ENCODE measurements at places on chromosomes 4 and X.

- no peak for DNase-seq
These were observed 1008.3 kb downstream of the PCDH18 start for GRCh38 chr4:136524039-136524438.

GRCh38 chrX:518319-518718, 112.3 kb upstream of the SHOX start:
- no peak for DNase-seq

DNA sequence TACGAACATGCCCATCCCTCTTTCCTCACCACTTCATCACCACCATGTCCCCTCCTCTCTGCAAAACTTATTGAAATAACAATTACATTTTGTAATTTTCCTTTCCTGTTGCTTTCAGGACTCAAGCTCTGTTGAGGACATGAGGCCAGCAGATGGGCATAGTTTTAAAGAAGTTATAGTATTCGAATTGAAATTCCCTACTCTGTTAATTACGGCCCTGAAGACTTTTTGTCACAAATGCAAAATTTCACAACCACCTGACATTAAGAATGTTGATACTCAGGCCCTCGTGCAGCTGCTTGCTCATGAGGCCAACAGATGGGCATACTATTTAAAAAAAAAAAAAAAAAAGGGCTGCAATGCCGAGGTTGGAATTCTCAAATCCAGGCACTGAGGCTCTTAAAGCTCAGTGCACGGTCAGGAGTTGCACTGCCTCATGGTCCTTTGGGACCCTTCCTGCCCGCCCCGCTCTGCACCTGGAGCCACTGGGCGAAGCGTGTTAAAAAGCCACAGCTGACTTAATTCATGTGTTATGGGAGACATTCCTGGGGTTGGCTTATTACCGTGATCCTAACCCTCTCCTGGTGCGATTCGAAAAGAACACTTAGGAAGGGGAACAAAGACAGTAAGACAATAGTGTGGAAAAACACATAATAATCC, 34.2 kb upstream of the FAT1 start:
- no peak for DNase-seq

GRCh38 chrX:118823263-118824172, at the start of gene ZCCHC12:
Gene ZCCHC12, plus strand, starts transcription at chrX:118823824. Its CDS starts 1,421 bp downstream, at chrX:118825245.
- DNase-seq: peak; percentile 19

Data from activated gamma-delta T cell (primary cell).